Activated CD4-positive, alpha-beta T cell treated with anti-CD3 and anti-CD28 coated beads, Interleukin-2, Interleukin-4, amounts not matched to agents 100 ng/mL and 50 ng/mL, durations not matched to agents 16 hours and 8 hours (primary cell): ENCODE measurements at places on chromosomes 11 and 22.

GRCh38 chr11:73652046-73652730, 5.8 kb downstream of the PLEKHB1 start:
- DNase-seq = no peak

GRCh38 chr11:120599816-120600420, 88.4 kb downstream of the GRIK4 start:
- DNase-seq = no peak

GRCh38 chr11:48073031-48073861, 92.9 kb downstream of the PTPRJ start:
- DNase-seq = no peak

- DNase-seq = peak; percentile 11
Measured at GRCh38 chr22:22818861-22819855, 68.5 kb upstream of the IGLL5 start.

DNA sequence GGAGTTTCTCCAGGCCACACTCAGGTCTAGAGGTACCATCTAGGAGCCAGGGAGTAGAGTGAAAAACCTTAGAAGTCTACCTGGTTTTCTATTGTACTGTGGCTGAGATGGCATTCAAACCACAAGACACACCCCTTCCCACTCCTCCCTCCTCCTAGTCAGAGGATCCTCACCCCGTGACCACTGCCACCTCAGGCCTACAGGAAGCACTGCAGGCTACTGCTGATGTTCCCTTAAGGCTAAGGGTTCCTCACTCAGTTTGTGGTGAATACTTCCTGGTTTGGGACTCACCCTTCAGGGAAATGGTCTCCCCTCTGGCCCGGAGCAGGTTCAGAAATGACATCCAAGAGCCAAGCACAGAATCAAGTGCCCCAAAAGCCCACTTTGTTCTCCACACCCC, 1293.9 kb downstream of the JRKL start:
- DNase-seq = no peak

DNA sequence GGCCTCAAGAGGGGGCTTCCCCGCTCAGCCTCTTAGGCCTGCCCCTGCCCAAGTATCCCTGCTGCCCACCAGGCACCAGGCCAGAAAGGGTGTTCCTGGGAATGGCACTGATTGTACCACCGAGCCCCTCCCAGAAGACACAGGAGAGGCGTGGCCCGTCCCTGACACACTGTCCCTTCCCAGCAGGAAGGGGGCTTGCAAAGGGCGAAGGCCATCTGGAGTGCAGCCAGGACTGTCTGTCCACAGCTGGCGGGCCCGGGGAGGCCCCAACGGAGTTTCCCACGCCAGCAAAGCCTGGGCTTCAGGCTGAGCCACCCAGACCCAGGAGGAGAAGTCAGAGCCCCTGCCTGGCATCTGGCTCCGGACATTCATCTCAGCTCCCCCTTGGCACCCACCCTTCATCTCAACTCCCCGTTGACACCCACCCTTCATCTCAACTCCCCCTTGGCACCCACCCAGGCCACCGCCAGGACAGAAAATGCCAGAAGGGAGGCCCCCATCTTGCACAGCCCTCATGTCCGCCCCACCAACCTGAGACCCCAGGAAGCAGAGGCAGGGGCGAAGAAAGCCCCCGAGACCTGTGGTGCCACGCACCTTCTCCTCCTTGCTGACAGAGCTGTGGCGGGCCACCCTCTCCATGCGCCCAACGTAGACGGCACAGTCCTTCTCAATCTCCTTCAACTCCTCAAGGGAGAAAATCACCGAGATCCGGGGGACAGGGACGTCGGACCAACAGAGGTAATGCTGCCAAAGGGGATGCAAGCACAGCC, 19.4 kb downstream of the TUBGCP6 start:
- no peak for DNase-seq
